Ascending aorta (tissue), 2 donors: ENCODE measurements at places on chromosomes 7 and 10.

- DNase-seq, result no peak
These were observed 56.9 kb downstream of the SORBS1 start for GRCh38 chr10:95504246-95504691.

DNA sequence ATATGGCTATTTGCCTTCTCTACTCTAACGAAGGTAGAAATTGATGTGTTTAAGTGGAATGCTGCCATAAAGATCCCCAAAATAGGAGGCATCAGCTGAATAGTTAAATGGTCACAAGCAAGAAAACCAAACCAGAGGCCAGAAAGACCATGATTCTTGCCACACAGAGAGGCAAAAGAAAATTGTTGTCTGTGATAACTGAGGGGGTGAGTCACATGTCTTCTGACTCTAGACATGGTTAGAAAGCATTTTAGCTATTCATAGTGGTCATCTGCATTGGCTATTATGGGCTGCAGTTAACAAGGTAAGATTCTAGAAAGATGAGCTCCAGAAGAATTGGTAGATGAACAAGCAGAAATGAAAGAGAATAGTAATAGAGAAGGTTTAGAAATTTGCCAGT is 361.4 kb upstream of the NPSR1 start:
- no peak for DNase-seq

DNA sequence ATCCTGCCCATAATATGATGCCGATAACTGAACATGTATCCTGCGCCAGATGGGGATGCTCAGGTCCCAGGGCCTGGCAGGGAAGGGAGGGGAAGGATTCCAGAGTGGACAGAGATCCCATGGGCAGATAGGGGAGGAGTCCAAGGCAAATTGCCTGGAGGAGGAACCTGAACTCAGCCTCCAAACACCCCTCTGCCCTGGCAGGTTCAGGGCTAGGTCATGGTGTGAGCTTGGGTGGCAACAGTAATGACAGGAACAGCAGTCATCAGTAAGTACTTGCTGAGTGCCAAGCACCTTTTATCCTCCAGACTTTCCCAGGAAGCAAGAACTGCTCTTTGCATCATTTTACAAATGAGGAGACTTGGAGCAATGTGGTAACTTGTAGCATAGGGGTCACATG is 3.8 kb upstream of the PALD1 start:
- DNase-seq, result no peak

- DNase-seq, result no peak
These were observed 61.2 kb upstream of the WNT16 start for GRCh38 chr7:121267612-121268011.
